Heart left ventricle (tissue), 16 donors: ENCODE measurements at places on chromosomes 7 and 10.

- no peak for DNase-seq
Observed at GRCh38 chr7:143256932-143257331, 6.3 kb upstream of the GSTK1 start.

DNA sequence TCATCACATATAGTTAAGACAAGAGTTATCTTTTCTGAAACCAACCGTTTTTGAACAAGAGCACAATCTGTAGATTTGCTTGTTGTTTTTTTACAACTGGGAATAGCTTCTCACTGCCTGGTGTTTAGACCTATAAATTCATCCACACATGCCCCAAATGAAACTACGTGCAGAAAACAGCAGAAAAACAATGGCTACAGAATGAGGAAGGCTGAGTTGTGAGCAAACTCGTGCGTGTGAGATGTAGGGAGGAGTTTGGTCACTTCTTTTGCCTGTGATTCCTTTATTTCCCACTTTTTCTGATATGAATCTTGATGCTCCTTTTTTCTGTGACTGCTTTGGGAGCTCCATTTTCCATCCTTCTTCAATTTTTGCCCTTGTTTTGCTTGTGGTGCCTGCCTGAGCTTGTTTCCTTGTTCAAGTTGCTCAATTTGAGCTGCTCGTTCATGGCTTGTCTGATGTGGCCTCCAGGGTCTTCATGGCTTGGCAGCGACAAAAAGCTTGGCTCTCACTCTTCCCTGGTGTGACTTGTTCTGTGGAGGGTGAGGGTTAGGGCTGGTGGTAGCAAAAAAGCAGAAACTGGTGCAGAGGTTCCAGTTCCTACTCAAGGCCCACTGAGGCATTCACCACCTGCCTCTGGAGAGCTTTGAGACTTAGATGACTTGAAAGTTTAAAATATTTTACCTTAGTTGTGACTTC lies 76.9 kb downstream of the ZNF365 start:
- DNase-seq: no peak

DNA sequence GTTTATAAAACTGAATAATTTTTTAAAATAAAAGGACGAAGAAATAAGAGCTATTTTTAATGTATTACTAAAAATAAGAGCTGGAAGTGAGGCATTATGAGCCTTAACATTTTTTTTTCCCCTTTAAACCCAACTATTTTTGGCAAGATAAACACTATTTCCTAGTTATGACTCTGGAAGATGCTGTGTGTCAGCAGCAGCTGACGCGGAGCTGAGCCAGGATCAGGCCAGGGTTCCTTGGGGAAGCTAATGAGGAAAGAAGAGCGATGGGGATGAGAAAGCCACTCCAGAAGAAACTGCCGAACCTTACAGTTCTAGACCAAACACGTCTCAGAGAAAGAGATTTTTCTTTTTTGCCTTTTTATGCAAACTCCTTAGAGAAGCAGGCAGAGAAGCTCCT lies 85.9 kb downstream of the USP6NL start:
- peak; percentile 65 for DNase-seq

DNA sequence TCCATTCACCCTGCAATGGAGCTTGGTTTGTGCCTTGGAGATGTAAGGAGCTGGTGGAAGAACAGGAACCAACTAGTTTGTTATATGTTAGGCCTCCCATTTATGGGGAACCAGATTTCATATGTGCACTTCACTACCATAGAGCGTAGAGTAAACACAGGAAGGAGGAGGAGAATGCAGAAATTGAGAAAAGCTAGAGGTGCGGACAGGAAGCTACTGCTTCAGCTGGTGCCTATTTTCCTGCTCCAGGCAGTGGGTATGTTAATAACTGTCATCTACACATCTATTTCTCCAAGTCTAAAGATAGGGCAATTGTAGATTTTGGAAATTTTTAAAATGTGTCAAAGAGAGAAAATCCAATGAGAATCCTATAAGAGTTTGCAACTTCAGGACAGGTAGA lies 482.2 kb downstream of the PLXDC2 start:
- DNase-seq: no peak
